ENCODE measurements at places on chromosomes 7 and 10. TPM values are rescaled to one million over a fixed set of nuclear protein-coding genes. Genes with fewer than 3 reads are reported as not detected.
A peak's percentile ranks its signal among the peaks of the same experiment; 100 is the strongest.

Gene DYNC1I1
- 1.6 TPM for total RNA-seq

Gene TEX36
- total RNA-seq, result 0.26 TPM

DNA sequence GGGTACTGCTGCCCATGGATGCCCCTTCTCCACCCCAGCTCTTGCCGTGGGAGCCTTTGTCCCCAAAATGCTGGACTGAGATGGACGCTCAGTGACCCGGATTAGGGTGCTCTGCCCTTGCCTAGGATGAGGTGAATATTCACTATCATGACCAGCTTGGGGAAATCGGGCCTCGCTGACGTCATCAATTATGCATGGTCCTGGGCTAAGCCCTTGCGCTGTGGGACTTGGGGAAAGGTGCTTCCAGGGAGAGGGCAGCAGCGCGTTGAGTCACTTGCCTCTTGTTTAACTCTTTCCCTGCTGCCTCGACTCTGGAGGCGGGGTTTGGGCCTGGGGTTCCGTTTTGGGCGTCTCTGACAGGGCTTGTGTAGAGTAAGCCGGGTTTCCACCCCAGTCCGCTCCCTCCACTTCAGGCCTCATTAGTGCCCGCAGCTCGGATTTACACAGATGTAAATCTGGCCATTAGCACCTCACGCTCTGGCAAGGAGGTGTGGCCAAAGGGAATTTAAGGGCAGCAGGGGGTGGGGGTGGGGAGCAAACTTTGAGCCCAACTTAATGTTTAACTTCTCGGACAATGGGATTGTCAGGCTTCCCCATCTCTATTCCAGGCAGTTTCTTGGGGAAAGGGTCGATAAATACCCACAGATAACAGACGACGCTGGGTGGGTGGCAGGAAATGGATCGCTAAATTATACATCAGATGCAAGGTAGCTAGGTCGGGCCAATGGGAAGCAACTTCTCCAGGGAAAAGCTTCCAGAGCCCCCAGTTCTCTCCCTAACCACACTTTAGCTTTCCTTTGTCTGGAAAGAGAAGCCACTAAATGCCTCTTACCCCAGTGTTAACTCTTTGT is 51.3 kb upstream of the TCF7L2 start:
- DNase-seq, result no peak

DNA sequence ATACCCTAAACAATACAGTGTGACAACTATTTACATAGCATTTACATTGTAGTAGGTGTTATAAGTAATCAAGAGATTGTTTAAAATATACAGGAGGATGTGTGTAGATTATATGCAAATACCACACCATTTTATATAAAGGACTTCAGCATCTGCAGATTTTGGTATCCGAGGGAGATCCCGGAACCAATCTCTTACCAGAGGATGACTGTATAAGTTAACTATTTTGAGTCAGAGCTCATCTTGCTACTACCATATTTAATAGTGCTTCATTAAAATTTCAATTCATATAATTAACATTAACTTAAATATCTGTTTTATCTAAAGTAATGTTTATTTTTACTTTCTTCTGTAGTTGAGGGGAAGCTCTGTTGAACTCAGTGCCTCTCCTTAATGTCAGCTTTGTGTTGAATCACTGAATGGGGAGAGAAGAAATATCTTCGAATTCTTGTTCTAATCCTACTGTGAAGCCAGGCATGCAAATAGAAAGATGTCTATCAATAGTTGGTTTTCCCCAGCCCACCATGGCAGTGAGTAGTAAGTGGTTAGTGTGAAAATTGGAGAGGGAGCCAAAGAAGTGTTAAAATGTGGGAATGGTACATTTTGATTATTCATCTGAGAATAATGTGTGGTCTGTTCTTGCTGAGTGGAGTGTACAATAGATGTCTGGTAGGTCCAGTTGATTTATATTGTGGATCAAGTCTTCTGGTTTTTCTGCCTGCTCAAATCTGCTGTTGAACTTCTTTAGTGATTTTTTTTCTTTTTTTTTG is 90.1 kb upstream of the CYP26C1 start:
- no peak for DNase-seq

Gene TFAM
- 33.6 TPM for total RNA-seq

- peak; percentile 43 for DNase-seq
Measured at GRCh38 chr7:37342688-37343471, 105.8 kb downstream of the ELMO1 start.

DNA sequence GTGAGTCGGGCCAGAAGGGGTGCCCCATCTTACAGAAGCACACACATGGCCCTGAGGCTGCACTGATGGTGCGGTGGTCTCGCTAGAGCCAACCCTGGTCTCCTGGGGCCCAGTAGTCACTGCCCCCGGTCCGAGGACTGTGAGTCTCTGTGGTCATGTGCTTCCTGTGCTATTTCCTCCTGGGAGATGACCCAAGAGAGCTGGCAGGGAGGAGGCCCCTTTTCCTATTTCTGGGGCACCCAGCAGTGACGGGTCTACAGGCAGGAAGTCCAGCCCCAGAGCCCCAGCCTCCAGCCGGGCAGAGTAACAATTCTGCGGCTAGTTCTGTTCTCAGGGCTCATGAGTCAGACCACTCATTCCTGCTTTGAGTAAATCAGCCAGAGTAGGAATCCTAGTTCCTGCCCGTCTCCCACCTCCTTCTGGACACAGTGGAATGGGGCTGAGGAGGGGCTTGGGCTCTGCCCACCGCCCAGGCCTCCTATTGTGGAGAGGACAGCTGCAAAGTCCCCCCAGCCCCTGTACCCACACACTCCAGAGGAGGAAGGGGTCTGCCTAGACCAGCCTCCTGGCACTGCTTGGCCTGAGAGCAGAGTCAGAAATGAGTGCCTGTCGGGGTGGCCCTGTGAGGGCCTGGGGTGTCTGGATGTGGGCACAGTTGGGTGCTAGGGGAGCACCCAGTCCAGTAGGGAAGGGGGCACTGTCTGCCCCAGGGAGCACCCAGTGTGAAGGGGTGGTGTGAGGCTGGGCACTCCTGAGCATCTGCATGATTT is 80.5 kb upstream of the PPIF start:
- DNase-seq, result peak; percentile 89

DNA sequence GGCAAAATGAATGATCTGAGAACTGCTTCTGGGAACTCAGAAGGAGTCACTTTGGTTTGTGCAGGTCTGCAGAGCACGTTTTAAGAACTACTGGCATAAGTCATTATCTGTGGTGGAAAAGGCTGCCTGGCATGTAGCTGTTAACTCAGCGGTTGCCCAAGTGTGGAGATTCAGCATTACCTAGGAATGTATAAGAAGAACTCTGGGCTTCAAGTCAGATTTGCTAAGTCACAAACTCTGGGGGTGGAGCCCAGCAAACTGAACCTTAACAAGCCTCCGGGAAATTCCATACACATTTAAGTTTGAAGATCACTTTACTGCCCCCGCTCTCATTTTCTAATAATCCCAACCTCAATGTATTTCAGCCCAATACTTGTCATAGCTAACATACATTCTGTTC is 31.1 kb downstream of the PLXDC2 start:
- no peak for DNase-seq

Gene TMEM196
- total RNA-seq, result not detected
